Fibroblast of skin of abdomen (primary cell): ENCODE measurements at places on chromosomes 12 and 14.

GRCh38 chr14:103078420-103078749, 5.6 kb upstream of the LBHD2 start:
- DNase-seq: peak; percentile 70

- no peak for DNase-seq
Measured at GRCh38 chr14:77647853-77648252, 31.4 kb upstream of the SPTLC2 start.

- no peak for DNase-seq
Measured at GRCh38 chr14:102297436-102298170, 7.4 kb downstream of the MOK start.

GRCh38 chr14:94941311-94941710, 171.4 kb upstream of the GSC start:
- DNase-seq: no peak

- DNase-seq: no peak
Measured at GRCh38 chr14:100603341-100604120, 16.3 kb upstream of the BEGAIN start.

DNA sequence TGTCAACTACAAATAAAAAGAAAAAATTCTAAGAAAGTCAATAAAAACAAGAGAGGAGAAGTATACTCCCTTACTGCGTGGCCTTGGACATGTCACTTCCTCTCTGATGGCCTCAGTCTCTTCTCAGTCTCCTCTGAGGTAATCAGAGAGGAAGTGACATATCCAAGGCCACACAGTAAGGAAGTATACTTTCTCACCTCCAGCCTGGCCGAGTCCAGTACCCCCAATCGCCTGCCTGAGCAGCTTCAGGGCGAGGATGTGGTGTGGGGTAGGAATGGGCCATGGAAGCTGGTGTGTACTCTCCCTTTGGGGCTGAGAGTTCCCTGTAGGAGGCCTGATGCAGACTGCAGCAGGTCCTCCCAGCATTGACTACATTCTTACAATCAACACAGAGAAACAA, 15.8 kb downstream of the VDR start:
- no peak for DNase-seq

DNA sequence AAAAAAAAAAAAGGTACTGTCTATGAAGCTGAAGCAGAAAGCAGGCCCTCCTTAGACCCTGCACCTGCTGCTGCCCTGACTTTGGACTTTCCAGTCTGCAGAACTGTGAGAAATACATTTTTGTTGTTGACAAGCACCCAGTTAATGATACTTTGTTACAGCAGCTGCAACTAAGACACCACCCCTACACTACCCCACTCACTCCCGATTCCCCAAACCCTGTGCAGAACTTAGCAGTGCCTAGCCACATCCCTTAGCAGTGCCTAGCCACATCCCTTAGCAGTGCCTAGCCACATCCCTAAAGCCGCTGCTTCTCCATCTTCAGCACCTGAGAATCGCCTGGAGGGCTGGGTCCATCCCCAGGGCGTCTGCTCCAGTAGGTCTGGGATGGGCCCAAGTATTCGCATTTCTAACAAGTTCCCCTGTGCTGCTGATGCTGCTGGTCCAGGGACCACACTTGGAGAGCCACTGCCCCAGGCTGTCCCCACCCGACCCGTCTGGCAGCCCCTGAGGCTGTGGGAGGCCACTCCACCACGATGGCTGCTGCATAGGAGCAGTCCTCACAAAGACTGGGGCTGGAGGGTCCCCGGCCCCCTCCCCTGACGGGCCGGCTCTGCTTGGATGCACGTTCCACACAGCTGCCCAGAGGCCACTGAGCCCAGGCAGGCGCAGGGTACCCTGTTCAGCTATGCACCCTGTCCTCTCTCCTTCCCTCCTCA, 10.8 kb upstream of the PPP1R13B start:
- DNase-seq: no peak

DNA sequence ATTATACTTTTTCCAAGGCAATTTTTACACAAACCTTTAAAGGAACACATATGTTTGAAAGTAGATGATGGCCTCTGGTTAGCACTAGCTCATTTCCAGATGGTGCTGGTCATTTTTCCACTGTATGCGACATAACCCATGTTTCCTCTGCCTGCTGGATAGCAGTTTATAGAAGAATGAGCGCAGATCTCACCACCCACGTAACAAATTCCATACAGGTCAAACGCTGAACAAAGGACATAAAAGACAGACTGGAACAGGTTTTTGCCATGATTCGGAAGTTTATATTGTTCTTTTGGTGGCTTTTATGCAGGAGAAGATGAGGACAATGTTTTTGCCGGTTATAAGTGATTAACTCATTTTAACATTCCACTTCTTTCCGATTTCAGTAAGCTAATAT, 30.7 kb downstream of the PPP1R36 start:
- peak; percentile 5 for DNase-seq
